ENCODE measurements at places on chromosomes 6 and 20. TPM values are rescaled to one million over a fixed set of nuclear protein-coding genes. Genes with fewer than 3 reads are reported as not detected.
A peak's percentile ranks its signal among the peaks of the same experiment; 100 is the strongest.

Gene MAS1
- total RNA-seq, result not detected

Gene C6orf141
- total RNA-seq, result 70.0 TPM

Gene TCP11
- not detected for total RNA-seq

GRCh38 chr6:5866547-5867051 is 140.1 kb downstream of the NRN1 start:
- DNase-seq, result peak; percentile 22

DNA sequence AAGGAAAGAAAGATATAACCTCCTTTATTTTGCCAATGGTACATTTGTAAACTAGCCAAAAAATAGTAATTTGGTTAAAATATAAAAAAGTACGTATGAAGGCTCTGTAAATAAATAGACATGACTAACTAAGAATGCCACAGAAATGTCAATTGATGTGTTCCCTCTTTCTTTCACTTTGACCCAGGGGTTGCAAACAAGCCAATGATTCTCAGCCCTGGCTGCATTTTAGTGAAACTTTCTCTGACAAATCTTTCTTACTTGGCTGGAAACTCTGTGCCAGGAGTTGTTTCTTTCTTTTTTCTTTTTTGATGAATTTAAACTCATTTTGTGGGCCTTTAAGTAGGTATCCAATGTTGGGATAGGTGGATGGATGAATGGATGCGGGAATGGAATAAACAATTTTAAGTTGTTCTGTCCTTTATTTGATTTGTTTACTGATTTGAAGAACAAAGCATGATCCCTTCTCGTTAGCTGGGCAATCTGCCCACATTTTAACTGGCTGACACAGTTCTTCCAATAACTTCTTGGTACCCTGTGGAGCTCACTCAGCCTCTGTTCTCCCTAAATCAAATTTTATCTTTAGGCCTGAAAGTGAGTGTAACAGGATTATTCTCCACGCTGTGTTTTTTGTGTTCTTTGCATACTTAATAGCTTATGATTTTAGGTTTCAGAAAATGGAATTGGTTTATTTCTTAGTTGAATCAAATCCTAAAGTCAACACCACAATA is 58.6 kb upstream of the GCLC start:
- peak; percentile 32 for DNase-seq

DNA sequence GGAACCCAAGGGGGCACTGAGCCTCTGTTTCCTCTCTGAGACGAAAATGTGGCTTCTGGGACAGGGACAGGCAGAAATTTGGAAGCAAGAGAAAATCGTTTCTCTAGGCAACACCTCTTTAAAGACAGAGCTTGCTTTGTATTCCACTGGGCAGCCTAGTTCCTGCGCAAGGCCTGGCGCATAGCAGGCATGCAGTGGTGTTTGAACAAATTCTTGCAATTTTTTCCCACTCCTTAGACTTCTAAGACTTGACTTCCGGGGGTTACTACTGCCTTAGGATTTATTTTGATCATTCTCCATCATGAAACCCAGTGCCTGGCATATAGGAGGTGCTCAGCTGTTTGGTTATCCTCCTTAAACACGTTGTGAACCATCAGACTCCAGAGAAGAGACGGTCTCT is 249.0 kb upstream of the KCNG1 start:
- DNase-seq, result no peak

- DNase-seq, result peak; percentile 73
Observed at GRCh38 chr20:25065625-25066338, 7.8 kb upstream of the ACSS1 start.

DNA sequence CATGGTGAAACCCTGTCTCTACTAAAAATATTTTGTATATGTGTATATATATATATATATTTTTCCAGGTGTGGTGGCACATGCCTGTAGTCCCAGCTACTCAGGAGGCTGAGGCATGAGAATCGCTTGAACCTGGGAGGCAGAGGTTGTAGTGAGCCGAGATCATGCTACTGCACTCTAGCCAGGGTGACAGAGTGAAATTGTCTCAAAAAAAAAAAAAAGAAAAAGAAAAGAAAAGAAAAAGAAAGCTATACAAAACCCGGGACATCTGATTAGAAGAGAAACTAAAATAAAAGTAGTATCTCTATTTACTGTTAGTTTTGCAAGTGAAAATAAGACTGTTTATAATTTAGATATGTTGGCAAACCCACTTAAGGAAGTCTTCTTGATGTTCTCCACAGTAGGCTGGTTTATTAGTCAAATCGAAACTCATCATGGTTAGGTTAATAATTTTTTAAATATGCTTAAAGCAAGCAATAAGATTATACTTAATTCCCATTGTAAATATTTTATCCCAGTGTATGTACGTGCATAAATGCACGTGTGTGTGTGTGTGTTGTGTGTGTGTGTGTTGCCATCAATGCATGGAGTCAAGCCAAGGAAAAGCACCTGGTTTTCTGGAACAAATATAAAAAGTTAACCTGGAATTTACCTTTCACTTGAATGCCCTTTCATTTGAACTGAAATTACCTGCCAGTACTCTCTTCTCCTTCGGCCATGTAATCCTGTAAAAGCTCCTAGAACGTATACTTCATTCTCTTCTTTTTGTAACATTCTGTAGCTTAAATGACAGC is 7.1 kb downstream of the VNN2 start:
- DNase-seq, result peak; percentile 49

Measured in mucosa of gallbladder (tissue), 1 donor.